ENCODE measurements at places on chromosomes 4 and X. TPM values are rescaled to one million over a fixed set of nuclear protein-coding genes. Genes with fewer than 3 reads are reported as not detected.
A peak's percentile ranks its signal among the peaks of the same experiment; 100 is the strongest.

SLC9A6 gene
- 18.2 TPM for total RNA-seq

DNA sequence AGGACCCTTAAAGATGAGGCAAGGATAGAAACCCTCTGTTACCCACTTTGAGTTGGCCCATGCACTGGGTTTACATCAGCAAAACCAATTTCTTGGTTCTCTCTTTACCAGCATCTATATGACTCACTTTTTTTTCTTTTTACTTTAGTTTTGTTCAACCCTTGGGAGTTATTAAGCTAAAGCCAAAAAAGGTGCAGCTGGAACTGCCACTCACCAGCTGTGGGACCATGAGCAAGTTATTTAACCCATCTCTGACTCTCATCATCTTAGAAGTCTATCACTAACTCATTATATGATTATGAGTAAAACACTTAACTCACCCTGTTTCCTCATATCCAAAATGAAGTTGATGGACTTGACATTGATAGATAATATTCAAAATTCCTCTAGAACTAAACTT is 53.4 kb downstream of the GABRB1 start:
- no peak for DNase-seq
- no peaks in the 10 kb centered on the region for H3K27me3 ChIP-seq
- no peak overlapping the region for H3K27ac ChIP-seq
- H3K36me3 ChIP-seq = no peaks in the 10 kb centered on the region
- H3K4me1 ChIP-seq = no peaks in the 10 kb centered on the region

- no peaks in the 10 kb centered on the region for H3K27me3 ChIP-seq
- no peak overlapping the region for H3K27ac ChIP-seq
- peak; percentile 51 for DNase-seq
- H3K36me3 ChIP-seq = no peaks in the 10 kb centered on the region
Observed at GRCh38 chrX:41720125-41720779, 3.7 kb upstream of the GPR82 start.

DNA sequence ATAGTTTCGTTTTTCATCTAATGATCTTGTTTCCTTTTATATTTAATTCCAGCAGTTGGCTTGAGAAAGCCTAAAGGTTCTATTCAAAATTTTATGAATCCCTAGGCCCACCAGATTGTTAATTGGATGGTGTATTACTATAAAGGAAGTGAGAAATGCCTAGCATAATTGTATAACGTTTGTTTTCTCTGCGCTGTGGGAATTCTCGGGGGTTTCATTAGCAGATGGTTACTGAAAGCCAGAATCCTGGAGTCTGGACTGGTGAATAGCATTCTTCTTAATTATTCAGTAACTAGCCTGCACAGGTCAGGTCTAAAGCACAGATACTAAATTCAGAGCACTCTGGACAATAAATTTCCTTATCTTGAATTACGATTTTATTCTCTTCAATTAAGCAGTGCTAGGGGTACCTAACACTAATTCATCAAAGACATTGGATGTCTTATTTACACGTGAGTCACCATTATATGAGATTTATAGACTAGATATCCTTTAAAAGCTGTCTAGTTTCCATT is 459.4 kb downstream of the DTHD1 start:
- no peaks in the 10 kb centered on the region for H3K27me3 ChIP-seq
- H3K36me3 ChIP-seq = no peaks in the 10 kb centered on the region
- H3K4me1 ChIP-seq = no peaks in the 10 kb centered on the region
- DNase-seq = no peak

Data from fibroblast of lung (primary cell).